ENCODE measurements at places on chromosomes 5 and 9.

DNA sequence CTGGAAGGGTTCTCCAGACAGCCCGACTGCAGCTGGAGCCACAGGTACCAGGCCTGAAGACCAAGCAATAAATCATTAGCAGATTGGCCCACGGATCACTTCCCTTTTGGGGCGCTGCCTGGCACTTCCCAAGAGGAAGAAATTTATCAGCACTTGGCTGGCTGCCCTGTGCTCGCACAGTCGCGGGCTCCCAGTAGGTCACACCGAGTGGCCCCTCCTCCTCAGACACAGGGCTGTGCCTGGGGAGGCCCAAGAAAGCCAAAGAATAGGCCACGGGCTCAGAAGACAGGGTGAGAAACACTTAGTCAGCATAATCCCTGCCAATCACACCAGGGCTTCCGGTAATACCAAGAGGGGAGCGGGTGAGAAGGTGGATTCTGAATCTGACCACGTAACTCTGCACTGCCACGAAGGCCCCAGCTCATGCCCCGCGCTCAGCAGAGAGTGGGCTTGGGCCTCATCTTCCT is 115.7 kb upstream of the MSX2 start:
- no peak for DNase-seq

DNA sequence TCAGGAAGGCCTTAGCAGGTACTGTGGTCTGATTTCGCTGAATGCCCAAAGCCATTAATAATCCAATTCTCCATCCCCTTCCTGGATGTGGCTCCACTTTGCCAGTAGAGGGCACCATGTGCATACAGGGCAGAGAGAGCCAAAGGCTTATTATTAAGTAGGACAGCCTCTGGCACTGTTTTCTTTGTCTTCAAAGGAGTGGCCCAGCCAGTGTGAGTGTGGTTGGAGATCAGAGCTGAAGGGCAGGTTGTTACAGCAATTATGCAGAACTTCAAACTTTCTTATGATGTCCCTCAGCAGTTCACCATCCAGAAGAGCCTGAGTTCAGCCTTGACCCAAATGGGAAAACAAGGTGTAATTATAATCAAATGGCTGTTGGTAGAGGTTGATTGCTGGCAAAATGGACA is 38.6 kb upstream of the CEMIP2 start:
- peak; percentile 88 for DNase-seq

- DNase-seq, result no peak
Observed at GRCh38 chr9:137506702-137507171, 43.5 kb downstream of the PNPLA7 start.

- DNase-seq, result no peak
Observed at GRCh38 chr5:185095-186070, 5.9 kb upstream of the LRRC14B start.

DNA sequence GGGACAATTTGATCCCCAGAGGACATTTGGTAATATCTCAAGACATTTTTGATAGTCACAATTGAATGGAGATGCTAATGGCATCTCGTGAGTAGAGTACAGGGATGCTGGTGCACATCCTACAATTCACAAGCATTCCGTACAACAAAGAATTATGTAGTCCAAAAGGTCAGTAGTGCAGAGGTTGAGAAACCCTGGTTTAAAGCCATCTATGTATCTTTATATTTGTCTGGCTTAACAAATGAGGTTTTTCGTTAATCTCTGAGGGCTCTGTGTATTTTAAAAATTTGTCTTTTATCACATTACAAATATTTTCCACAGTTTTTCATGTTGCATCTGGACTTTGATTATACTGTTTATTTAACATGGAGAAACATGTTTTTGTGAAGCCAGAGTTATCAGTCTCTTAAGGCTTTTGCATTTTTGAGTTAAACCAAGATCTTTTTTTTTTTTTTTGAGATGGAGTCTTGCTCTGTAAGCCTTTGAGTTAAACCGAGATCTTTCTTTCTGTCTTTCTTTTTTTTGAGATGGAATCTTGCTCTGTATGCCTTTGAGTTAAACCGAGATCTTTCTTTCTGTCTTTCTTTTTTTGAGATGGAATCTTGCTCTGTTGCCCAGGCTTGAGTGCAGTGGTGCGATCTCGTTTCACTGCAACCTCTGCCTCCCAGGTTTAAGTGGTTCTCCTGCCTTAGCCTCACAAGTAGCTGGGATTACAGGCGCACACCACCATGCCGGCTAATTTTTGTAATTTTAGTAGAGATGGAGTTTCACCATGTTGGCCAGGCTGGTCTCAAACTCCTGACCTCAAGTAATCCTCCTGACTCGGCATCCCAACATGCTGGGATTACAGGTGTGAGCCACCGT is 2.8 kb downstream of the HSDL2 start:
- DNase-seq, result no peak

DNA sequence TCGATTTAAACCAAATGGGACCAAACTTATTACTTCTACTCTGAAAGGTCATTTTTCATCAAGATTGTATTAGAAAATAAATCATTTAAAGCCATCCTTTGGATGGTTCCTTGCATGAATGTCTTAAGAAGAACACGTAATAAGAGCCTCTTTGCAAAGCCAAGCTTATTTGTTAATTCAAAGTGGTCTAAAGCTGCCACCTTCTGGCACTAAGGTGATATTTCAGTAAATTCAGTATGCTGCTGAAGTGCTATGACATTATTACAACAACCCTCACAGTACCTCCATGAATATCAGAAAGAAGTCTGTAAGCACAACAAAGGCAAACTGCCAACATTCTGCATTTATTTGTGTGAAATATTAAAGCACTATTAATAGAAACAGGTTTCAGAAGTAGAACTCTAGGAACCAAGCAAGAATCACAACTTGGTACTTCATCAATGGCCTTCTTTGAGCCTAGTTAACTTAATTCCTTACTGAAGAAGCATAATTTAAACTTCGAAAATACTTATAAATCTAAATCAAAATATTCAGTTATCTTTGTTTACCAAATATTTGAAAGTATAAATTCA is 53.1 kb upstream of the TYRP1 start:
- DNase-seq, result peak; percentile 28

DNA sequence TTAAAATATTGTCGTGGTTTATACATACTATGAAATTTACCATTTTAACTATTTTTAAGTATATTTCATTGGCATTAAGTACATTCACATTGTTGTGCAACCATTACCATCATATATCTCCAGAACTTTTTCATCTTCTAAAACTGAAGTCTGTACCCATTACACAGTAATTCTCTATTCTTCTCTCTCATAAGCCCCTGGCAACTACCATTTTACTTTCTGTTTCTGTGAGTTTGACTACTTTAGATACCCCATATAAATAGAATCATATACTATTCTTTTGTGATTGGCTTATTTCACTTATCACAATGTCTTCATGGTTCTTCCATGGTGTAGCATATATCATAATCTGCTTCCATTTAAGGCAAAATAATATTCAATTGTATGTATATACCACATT is 30.3 kb downstream of the NDUFS4 start:
- DNase-seq, result no peak

Data from OCI-LY7 (cell line).